ENCODE measurements at places on chromosomes 1 and 21.

DNA sequence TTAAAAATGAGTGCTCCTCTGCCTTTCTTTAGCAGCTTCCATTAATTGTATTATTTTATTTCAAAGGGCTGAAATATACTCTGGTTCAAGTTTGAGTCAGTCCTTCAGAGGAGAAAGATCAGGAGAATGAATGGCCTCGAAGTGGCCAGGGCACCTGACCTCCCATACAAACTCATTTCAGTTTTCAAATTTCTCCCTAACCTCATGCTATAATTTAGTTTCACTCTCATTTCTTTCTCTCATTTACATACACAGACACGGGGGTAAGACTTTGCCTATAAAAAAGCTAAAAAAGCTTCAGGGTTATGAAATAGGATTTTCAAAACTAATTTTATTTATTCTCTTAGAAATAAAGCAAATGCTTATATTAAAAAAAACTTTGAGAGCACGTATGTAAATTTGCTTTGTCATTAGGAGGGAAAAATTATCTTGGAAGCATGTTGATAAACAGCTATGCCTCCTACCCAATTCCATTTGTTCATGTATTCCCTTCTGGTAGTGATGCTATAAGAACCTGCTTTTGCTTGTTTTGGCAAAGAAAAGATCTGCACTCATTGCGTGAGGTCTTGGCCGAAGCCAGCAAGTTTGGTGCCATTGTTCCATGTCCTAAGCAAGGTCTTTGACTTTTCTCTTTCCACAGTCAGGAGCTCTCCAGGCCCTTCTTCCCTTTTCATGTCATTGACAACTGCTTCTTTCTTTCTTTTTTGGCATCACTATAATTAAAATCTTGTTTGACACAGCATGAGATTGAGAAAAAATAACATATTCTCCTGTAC lies 80.4 kb upstream of the LRRC53 start:
- no peak for DNase-seq

DNA sequence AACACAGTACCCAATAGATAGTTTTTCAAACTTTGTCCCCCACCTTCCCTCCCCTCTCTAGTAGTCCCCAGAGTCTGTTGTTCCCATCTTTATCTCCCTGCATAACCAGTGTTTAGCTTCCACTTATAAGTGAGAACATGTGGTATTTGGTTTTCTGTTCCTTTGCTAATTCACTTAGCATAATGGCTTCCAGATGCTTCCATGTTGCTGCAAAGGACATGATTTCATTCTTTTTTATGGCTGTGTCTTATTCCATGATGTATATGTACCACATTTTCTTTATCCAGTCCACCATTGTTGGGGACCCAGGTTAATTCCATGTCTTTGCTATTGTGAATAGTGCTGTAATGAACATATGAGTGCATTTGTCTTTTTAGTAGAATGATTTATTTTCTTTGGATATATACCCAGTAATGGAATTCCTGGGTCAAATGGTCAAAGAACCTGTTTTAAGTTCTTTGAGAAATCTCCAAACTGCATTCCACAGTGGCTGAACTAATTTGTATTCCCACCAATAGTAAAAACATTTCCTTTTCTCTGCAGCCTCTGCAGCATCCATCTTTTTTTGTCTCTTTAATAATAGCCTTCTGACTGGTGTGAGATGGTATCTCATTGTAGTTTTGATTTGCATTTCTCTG lies 126.0 kb downstream of the AK5 start:
- DNase-seq = no peak

DNA sequence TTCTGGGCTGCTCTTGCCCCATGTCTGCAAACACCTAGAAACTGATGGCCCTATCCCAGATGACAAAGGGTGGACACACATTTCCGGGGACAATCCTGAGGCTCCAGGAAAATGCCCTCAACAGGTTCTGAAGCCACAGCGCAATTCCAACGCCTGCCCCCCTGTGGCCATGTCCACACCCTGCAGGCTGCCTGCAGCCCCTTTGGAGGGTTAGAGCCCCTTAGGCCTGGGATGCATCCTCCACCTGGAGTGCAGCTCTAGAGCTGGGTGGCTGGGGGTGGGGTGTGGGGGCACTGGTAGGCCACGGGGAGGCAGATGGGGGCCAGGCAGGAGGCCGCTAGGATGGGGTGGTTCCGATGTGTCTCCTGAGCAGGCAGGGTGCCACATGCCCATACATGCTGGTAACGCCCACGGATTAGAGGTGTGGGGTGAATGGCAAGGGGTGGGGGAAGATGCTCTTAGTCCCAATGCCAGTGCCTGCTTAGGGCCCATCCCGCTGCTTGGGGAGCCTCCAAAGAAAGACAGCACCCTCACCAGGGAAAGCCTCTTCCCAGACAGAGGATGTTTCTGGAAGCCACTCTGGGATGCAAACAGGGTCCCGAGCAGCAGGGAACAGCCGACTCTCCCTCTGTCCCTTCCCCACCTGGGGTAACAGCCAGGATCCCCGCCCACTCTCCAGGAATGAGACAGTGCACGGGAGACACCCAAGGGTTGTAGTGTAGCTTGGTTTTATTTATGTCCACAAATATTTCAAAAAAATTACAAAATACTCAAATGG lies 34.0 kb downstream of the SLC45A1 start:
- peak; percentile 21 for DNase-seq

- no peak for DNase-seq
Observed at GRCh38 chr1:160975026-160975425, 20.4 kb upstream of the ITLN2 start.

DNA sequence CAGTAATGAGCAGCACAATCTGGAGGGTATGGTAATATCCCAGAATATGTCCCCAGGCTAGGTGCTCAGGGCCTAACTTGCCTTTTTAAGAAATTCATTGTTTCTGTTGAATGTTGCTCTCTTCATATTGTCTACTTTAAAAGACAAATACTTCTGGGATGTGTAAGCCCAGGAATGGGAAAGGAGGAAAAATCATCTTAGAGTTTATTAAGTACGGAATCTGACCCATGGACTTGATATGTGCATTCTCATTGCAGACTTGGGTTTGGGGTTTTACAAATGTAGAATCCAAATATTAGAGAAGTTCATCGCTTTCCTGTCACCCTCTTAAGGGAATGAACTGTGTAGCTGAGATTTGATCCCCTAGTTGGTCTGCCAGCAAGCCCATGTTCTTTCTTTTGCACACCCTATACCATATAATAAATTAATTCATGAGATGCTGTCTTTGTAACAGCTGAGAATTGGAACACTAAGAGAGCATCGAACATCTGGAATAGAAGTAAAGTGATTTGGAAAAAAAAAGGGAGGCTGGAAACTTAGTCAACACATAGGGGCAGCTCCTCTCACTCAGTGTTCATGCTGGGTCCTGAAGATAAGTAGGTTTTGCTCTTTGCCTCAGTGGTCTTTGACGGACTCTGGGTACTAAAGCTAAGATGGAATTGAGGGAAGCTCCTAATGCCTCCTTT lies 235.8 kb upstream of the C1orf105 start:
- DNase-seq = no peak

GRCh38 chr1:182869241-182869666 lies 30.1 kb downstream of the DHX9 start:
- DNase-seq = no peak

GRCh38 chr1:156488566-156489165 lies 11.9 kb downstream of the MEF2D start:
- DNase-seq = no peak

DNA sequence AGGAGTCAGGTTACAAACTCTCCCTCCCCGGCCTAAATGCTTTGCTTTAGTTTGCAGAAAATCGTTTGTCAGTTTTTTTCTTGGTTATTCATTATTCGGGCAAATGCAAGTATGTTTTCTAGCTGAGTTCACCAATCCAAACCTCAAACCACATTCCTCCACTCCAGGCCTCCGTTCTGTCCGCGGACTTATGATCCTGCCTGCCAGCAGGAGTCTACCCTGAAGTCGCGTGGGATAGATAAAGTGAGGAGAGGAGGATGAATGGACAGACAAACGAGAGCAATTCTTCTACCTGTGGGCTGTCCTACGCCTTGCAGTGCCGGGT lies 1.3 kb downstream of the ADAMTS1 start:
- no peak for DNase-seq

DNA sequence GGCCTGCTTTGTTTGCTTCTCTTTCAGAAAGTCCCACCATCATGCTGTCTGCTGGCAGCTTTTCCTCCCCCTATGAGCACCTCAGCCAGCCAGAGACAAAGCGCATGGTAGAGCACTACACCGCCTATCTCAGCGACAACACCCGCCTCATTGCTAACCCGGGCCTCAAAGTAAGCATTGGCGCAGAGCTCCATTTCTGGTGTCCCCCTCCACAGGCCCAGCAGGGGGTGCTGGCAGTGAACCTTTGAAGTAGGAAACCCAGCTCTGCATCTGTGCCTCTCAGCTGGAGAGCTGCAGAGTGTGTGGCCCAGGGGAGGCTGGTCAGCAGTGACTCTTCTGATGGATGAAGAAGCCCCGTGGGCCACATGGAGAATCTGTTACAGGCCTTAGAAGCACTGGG lies 81.2 kb upstream of the RAVER2 start:
- DNase-seq = no peak

- DNase-seq = no peak
Observed at GRCh38 chr1:204920967-204921366, 50.3 kb downstream of the NFASC start.

GRCh38 chr1:66256629-66257572 lies 277.1 kb upstream of the SGIP1 start:
- no peak for DNase-seq

GRCh38 chr1:50894340-50894739 lies 65.7 kb downstream of the FAF1 start:
- DNase-seq = no peak

GRCh38 chr1:14968251-14968851 lies 185.2 kb upstream of the TMEM51 start:
- DNase-seq = no peak

- DNase-seq = no peak
Observed at GRCh38 chr1:43042773-43043457, 84.2 kb upstream of the SLC2A1 start.

DNA sequence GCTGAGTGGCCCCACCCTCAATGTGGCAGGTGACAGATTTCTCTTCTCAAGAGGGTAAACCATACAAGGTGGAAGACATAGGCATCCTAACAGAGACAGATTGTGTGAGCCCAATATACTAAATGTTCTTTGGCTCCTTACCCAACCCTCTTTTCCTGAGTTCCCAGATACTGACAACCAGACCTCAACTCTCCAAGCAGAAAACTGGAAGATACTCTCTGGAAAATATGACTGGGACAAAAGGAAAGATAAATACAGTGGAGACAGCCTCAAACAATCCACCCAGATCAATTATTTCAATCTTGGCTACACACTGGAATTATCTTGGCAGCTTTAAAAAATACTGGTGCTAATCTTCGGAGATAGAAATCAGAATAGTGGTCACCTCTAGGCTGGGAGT lies 6.5 kb downstream of the EVI5 start:
- no peak for DNase-seq

GRCh38 chr1:33000427-33001026 lies 35.9 kb upstream of the RNF19B start:
- no peak for DNase-seq

GRCh38 chr21:42121794-42122193 lies 50.7 kb downstream of the UMODL1 start:
- no peak for DNase-seq

- DNase-seq = no peak
Observed at GRCh38 chr1:158434741-158435140, 8.7 kb upstream of the OR10K2 start.

DNA sequence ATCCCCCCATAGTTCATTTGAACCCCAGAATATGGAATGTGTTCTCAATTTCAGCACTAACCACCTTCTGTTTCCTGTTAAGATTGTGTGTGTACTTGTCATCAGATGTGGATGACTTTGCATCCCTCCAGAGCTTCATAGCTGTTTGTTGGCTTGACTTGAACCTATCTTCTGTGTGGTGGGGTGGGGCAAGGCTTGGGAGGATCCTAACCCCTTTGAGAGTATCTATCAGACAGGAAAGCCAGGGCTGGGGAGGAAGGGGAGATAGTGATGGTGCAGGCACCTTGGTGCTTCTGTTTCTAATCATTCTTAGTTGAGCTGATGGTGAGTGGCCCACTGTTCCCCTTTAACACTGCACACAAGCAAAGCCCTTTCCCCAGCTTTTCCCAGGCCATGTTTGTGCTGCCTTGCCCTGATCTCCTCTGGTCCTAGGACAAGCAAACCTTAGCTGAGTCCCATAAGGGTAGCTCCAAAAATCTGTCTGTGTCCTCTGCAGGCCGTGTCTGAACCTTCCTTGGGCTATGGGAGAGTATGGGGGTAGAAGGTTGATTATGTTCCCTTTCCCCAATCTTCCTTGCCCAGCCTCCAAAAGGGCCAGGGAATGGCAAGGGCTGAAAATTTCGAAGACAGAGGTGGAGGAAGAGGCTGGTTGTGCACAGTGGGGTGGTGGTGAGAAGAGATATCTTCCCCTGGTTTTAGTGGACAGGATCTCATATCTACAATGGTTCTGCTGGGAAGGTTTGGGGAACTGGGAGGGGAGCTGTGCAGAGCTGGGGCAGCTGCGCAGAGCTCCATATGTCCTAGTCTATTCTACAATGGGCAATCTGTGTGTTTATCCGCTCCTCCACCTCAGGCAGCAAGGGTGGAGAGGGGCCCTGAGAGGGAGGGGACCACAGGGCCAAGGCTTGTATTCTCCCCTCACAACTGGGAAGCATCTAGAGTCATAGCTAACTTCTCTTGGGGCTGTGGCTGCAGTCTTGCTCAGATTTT lies 1.4 kb downstream of the NHLH1 start:
- DNase-seq = no peak

- DNase-seq = no peak
Observed at GRCh38 chr1:69700770-69701169, 133.0 kb downstream of the LRRC7 start.

DNA sequence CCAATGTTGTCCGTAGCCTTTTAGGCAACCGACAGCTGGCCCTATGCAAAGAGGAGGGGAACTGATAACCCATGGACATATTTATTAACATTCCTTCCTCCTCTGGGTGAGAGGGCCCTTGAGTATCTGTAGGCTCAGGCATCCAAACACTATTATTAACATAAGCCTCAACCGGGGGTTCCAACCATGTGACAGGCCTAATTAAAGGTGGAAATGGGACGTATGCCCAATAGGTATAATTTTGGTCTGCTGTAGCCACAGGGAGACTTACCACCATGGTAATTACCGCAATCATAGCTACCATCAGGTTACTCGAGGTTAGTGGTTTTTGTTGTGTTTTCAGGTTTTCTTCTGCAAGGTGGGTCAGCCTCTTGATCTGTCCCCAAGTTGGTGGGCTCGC lies 5.3 kb downstream of the DAP3 start:
- no peak for DNase-seq

- no peak for DNase-seq
Observed at GRCh38 chr1:168821434-168821833, 92.4 kb upstream of the DPT start.

DNA sequence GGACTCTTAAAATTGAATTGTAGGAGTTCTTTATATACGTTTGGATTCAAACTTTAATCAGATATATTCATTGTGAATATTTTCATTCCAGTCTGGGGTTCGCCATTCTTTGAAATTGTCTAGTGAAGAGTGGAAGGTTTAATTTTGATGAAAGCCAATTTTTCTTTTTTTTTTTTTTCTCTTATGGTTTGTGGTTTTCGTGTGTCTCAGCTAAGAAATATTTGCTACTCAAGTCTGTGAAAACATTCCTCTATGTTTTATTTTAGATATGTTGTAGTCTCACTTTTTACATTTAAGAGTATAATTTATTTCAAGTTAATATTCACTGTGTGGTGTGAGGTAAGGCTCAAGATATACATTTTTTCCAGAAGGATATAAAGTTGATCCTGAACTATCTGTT lies 220.5 kb downstream of the KCNT2 start:
- no peak for DNase-seq

GRCh38 chr1:15120251-15120945 lies 33.1 kb upstream of the TMEM51 start:
- no peak for DNase-seq

- no peak for DNase-seq
Observed at GRCh38 chr1:90919190-90919719, 102.6 kb downstream of the ZNF644 start.

All from stimulated activated CD4-positive, alpha-beta T cell treated with anti-CD3 and anti-CD28 coated beads, Interleukin-2, amount 100 ng/mL, for 48 hours (primary cell).